ENCODE measurements at places on chromosomes 1 and 21.
A peak's percentile ranks its signal among the peaks of the same experiment; 100 is the strongest.

DNA sequence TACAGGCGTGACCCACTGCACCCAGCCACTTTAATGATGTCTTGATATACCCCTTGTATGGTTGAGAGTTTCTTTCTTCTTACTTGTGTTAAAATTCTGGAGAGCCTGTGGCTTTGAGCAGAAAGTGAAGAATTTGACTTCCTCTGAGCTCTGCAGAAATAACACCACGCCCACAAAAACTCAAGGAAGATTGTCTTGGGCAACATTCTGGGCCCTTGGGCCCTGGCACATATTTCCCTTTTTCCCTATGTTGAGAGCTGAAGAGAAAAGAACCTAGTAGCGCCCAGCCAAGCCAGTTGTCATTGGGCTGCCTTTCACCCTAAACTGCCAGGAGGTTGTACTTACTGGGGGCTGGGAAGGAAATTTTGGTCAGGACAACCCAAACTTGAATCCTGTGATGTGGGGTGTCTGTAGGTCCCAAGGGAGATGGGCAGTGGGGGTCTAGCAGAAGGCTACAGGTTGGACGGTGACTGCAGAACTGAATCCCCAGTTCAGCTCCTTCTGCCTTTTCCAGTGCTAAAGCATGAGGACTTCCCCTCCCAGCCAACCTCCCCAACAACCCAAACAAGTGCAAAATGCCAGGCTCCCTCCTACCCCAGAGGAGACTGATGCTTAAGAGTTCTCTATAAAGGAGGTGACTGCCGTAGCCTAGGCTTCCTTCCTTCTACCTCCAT is 11.7 kb upstream of the SNAPIN start:
- DNase-seq, result no peak

DNA sequence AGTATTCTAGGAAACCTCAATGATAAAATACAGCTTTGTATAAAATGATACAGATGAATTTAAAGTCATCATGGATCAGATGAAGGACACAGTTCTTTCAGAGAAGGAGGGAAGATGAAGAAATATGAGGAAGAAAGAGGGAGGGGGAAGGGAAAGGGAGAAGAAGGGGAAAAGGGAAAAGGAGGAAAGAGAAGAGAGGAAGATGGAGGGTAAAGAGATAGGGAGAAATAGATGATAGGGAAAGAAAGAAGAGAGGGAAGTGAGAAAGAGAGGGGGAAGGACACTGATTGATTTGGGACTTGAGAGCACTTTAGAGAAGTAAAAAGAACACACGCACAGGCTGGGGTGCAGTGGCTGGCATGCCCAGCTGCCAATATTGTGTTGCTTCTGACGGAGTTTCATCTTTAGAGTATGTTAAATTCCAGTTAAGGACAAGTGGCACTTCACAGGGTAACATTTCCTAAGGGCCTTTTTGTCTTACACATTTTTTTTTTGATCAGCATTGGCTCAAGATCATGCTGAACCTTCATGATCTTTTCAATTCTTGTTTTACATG is 235.9 kb upstream of the DMRTA2 start:
- DNase-seq, result no peak

DNA sequence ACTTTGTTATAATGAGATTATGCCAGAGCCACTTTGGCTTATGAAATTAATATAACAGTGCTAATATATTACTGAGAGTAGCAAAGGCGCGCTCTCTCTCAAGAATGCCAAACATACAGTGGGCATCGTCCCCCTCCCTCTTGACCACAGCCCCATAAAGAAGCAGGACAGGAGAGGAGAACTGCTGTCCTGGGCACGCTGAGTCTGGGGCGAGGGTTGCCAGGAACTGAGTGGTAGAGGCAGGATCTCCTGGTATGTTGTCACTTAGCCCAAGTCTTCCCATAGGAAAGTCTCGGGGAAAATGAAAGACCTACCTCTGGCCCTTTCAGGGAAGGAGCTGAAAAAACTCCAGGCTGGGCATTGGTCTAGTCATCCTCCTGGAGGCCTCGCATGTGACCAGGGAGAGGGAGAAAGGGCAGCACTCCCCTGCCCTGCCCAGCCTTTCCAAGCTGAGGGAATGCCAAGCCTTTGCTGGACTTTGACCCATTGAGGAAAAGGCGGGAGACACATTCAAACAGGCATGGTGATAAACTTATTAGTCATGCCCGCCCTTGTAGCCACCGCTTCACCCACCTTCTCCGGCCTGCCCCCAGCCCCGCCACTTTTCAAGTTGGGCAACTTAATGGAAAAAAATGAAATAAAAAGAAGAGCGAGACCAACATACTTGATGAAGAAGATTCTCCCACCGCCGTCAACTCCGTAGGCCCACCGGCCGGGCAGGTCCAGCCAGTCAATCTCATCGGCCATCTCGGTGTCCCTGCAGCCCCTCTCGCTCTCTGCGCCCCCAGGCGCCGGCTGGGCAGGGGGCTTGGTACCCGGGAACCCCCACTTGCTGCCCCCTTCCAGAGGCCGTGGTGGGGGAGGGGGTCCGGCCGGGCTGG is 17.4 kb upstream of the PLEKHA6 start:
- peak; percentile 50 for DNase-seq

DNA sequence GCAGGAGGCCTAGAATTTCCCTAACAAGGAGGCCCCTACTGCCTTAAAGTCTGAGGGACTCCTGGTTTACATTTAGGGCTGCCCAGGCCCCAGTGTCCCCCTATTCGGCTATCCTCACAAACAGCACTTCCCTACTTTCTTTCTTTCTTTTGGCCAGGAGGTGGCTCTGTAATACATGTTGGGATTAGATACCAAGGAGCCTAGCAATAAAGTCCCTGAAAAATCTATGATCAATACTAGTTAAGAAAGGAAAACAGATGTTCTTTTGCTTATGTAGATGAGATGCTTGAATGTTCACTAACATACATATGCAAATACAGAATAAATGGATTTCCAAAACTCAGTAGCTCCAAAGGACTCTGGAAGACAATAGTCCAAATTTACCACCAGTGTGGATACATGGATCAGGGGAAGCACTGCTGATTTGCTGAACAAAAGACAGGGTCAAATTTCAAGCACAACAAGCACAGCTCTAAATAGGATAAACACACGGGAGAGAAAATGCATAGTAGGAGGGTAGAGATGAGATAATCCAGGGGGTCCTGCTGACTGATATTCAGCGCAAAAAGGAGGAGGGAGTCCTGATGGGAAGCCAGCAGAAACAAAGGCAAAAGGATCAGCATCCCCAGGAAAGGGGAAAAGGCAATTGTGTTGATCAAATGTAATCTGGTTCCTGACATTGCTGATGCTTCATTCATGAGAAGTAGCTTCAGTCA is 240.0 kb downstream of the NUF2 start:
- DNase-seq, result no peak

GRCh38 chr1:81179242-81179641 is 621.5 kb upstream of the ADGRL2 start:
- DNase-seq, result peak; percentile 5

GRCh38 chr21:35635261-35635660 is 425.1 kb downstream of the SETD4 start:
- peak; percentile 12 for DNase-seq

DNA sequence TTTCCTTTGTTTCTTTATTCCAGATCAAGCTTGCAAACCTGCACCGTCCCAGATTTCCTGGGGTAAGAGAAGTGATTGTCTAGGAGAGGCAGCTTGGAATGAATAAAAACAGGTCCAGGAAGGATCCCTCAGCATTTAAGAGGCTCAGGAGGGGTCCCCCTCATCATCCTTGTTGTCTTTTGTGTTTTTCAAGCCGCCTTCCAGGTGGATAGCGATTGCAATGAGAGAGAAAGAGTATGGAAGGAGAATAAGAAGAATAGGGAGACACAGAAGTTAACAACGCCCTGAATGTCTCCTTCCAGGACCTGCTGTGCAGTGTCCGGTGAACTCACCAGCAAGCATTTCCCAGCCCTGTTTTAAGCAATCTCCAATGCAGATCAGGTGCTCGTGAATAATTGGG is 8.5 kb downstream of the ERG start:
- no peak for DNase-seq

GRCh38 chr1:198300451-198300850 is 143.7 kb downstream of the NEK7 start:
- no peak for DNase-seq

DNA sequence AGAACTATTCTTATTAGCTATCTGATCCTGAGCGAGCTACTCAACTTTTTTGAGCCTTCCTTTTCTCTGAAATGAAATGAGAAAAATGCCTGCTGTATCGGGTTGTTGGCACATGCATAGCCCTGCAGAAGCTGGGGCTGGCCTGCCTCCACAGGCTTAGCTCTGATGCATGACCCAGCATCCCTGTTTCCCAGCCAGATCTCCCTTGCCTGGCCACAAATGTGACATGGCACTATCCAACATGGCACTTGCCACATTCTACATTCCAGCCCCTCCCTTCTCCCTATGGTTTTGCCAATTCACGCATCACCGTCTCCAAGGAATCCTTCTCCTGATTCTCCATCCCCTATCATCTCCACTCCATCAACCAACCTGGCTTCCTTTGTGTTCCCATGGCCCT is 13.8 kb downstream of the RNU5D-1 start:
- no peak for DNase-seq

DNA sequence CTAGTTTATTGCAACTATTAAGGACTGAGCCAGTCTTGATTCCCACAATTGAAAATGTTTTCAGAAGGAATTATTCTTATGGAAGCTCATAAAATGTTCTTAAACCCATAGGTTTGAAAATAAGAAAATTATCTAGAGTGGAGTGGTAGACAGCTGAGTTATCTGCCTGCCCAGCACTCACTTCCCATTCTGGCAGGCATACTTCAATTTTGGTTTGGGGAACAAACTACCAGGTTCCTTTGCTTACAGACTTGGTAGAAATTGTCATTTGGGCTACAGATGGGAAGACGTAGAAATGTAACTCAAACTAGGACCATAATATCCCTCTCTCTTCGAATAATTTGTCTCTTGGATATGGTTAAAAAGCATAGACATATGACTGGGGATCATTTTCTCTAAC is 18.4 kb downstream of the JUN start:
- DNase-seq, result no peak

- no peak for DNase-seq
Measured at GRCh38 chr1:112472142-112472541, 36.6 kb upstream of the WNT2B start.

- DNase-seq, result peak; percentile 32
Measured at GRCh38 chr1:118223426-118223825, 38.4 kb upstream of the SPAG17 start.
